ENCODE measurements at places on chromosomes 4 and X.

GRCh38 chr4:111323496-111323895, 700.6 kb upstream of the PITX2 start:
- DNase-seq = no peak

DNA sequence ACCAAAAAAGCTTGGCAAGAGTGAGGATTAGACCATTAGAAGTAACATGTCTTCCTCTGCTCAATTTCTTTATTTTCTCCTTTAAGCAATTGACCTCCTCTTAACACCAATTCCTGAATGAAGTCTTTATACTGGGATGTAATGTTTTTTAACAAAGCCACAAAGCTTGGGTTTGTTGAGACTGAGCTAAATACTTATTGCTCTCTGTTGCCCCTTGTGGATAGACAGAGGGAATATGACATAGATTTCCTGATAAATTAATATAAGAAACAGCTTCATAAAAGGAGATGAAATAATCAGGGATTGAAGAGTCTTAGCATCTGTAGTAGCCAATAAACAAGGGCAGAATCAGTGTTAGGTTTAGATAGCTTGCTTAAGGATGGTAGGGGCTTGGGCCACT, 57.6 kb downstream of the CCDC160 start:
- DNase-seq = no peak

DNA sequence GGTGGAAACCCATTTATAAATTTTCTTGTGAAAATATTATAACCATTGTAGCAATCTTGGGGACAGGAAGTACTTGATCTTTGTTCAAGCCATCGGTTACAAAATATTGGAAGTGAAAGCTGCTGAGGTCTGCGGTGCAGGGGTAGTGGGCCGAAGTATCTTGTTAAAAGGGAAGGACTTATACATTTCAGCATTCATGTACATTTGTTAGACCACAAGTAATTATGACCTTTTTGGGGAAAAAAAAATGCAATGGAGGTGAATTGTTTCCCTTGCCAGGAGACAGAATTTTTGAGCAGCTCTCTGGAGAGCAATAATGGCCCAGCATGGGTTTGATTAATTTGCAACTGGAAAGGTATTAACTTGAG, 121.3 kb downstream of the EGF start:
- no peak for DNase-seq

DNA sequence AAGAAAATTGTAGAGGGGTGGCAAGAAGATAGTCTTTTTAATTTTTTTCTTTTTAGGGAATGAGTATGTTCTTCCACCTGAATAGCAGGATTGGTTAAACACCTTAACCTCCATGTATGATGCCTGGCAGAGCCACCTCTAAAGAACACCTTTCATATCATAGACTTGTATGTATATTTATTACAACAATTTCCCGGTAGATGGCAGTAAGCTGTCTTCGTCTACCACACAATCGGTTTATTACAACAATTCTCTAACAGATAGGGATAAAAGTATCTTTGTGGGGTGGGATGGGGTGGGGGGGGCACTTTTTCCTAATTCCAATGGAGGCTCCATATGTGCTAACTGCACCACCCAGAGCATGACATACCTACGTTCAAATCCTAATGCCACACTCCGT, 255.5 kb downstream of the LDB2 start:
- DNase-seq = no peak

GRCh38 chrX:110795645-110796406, at the start of gene CHRDL1:
Gene CHRDL1 (minus strand): TSS chrX:110795817. CDS start chrX:110792181, 3,636 bp downstream.
- no peak for DNase-seq

DNA sequence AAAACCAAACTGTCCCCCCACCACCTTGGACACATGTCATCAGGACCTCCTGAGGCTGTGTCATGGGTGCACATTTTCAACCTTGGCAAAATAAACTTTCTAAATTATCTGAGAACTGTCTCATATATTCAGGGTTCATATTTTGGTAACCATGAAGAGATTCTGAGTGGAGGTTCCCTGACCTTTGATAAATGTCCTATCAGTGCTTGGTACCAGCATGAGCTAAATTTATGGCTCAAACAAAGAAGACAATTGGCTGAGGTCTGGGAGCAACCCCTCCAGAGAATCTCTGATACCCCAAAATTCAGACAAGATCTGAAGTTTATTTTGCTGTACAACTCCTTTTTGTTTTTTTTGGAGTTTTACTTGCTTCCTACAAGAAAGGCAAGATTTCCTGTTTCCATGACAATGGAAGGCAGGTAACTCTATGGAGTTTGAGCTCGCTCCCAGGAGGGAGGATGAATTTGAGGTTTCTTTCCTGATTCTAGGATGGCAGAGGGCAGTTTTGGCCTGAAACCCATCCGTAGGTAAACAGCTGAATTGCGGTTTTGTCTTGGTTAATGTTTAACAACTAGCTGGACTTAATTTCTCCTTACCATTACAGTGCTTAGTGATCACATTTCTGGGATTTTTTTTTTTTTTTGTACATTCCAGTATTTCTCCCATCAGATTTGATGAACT, 14.5 kb downstream of the UGT2B15 start:
- DNase-seq = no peak

- DNase-seq = no peak
Measured at GRCh38 chrX:128961290-128961689, 562.0 kb downstream of the SMARCA1 start.

DNA sequence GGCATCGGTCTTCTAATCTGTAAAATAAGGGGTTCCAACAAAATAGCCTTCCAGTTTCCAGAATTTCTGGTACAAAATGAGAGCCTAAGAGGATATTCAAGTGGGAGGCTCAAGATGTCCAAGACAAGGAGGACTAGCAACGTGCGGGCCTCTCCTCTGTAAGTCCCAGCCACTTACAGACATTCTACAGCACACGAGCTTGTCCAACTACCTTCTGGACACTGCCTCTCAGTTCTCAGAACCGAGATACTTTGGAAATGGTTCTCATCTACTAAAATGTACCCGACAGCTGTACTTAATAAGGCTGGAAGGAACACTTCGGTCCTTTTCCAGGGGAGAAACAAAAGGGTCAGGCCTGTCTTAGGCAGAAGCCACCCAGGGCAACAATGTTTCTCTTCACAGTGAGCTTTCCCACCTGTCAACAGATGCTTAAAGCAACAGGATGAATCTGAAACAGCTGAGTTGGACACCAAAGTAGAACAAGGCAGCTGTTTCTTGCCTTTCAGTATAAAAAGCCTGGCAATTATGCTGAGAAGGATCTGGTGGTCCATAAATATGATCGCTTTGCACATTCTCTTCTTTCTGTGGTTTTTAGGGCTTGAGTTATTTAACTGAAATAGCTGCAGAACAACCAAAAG, 127.0 kb downstream of the HS6ST2 start:
- no peak for DNase-seq

GRCh38 chr4:20486433-20486832, 213.8 kb upstream of the PACRGL start:
- DNase-seq = no peak

- DNase-seq = no peak
Measured at GRCh38 chr4:39020130-39020529, 12.1 kb downstream of the TMEM156 start.

DNA sequence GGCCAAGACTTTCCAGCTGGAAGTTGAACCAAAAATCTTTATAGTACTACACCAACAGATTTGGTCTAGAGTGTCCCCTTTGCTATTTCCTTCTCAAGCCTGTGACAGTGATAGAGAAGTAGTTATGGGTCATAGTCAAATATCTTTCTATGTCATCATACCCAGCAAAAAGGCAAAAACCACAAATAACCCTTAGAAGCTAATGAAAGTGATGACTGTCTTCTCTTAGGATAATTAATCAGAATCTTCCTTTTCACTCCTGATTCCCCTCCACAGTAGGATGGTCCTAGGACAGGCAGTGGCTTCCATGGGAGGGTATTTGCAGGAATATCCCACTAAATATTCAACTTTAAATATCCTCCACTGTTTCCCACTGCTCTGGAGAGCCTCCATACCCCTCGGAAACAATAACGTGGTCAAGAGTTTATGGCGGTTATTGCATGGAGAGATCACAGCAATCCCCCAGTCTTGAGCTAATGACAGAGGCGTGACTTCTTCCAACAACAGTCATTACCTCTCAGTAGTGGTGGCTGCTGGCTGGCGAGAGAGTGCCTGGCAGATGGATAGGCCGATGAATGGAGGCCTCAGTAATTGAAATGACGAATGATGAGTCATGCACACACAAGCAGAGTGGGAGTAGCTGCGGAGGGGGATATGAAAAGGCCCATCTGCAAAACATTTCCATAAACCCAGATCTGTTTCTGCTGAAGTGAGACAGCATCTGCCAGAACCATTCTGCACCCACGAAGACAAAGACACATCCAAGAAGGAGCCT, 154.9 kb downstream of the STK32B start:
- DNase-seq = peak; percentile 84

DNA sequence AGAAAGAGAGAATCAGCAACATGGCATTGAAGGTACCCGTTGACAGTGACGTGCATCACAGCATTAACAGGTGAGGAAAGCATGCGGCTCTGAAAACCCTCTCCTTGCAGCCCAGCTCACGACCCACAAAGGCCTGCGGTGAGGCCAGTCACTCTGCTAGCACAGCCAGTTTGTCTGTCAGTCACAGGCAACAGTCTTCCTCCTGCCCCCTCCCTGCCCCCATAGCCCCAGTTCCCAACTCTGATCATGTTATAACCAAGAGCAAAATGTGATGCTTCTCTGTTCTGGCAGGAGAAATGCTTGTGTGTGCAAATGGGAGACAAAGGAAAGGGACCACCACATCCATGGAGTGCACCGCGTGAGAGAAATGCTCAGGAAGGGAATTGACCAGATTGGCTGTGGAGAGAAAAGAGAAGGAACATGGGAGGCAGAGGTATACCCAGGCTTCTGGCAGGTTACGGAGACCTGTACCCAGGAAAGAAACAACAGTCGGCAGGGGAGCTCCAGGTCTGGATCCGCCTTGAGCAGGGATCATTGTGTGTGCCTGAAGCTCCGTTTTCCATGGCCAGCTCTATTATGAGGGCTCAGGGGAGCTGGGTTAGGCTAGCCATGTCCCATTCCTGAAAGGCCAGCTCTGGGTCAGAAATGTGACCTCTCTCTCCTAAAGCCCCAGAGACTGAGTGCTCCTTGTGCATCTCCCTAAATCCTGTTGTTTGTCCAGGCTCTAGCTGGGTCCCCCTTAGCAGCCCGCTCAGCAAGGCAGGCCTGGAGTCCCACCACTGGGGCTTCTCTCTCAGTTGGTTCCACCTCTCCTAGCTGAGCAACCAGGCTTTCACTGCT, 139.7 kb upstream of the MAMLD1 start:
- no peak for DNase-seq

- DNase-seq = no peak
Measured at GRCh38 chr4:111837761-111838160, 307.5 kb upstream of the FAM241A start.

- no peak for DNase-seq
Measured at GRCh38 chr4:141638230-141638629, 1.8 kb downstream of the IL15 start.

GRCh38 chrX:45200741-45201234, at the start of gene DIPK2B:
Gene DIPK2B (minus strand): TSS chrX:45200876. CDS start chrX:45200826, 50 bp downstream.
- no peak for DNase-seq

- no peak for DNase-seq
Measured at GRCh38 chr4:8291701-8292477, 22.3 kb downstream of the HTRA3 start.

GRCh38 chr4:83644677-83645659, 109.1 kb downstream of the GPAT3 start:
- peak; percentile 53 for DNase-seq

DNA sequence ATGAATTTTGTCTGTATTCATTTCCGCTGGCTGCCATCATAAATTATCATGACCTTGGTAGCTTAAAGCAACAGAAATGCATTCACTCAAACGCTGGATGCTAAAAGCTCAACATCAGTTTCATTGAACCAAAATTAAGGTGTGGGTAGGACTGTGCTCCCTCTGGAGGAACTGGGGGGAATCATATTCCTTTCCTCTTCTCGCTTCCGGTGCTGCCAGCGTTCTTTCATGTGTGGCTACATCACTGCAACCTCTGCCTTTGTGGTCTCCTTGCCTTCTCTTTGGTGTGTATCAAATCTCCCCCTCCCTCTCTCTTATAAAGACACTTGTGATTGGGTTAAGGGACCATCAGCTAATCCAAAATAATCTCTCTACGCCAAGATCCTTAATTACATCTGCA, 39.5 kb downstream of the NEIL3 start:
- DNase-seq = no peak

DNA sequence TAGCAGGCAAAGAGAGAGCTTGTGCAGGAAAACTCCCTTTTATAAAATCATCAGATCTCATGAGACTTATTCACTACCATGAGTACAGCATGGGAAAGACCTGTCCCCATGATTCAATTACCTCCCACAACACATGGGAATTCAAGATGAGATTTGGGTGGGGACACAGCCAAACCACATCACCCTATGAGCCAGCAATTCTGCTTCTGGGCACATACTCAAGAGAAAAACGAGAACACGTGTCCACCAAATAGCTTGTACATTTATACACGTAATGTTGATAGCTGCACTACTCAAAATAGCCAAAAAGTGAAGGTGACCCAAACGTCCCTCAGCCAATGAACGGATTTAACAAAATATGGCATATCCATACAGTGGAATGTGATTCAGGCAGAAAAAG, 94.5 kb upstream of the DHRSX start:
- no peak for DNase-seq

GRCh38 chr4:45350438-45350837, 624.1 kb upstream of the GNPDA2 start:
- DNase-seq = no peak

GRCh38 chr4:109486007-109486406, 52.4 kb downstream of the SEC24B start:
- no peak for DNase-seq

- peak; percentile 26 for DNase-seq
Measured at GRCh38 chrX:40933132-40933705, 152.0 kb upstream of the USP9X start.

DNA sequence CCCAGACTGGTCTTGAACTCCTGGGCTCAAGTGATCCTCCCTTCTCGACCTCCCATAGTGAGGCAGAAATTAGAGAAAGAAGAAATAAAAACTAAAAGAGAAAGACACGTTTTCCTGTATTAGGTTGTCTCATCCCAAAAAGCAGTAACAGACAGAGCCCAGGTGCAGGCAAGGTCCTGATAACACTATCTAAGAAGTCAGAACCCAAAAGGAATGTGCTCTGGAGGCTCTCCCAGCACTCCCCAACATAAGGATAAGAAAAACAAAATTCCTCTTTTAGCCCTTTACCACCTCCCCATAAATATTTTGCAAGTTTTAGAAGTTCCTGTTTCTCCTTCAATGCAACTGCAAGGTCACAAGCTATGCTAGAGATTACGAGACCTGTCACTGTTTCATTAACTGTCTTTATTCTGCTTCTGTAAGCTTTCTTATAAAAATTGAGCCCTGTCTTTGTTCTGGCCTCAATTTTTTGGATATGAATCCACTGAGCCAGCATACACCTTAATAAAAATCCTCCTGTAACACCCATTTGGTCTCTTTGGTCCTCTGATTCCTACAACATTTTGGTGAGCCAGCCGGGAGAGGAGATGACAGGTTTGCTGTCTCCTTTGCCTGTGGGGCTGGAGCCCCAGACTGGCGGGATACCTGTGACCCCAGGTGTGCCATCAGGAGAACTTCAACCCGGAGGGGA, 25.9 kb downstream of the LIAS start:
- no peak for DNase-seq
